NCI-H1417 (cell line): ENCODE measurements at places on chromosomes 6 and 20.

DNA sequence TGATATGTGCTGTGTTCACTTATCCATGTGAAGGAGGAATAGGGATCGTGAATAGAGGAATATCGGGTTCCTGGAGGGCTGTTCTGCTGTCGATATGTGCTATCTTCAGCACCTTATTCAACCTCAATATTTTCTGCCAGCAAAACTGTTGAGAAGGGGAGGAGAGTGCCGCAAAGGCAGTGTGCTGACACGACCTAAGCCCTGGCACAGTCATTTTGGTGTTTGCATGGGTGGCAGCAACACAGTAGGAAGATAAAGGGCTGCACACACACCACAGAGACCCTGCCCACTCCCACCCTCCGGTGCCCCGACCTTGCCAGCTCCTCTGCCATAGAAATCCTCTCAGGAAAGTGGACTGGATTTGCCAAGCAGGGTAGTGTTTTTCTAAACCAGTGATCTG, 47.0 kb downstream of the ZDHHC14 start:
- DNase-seq, result no peak

GRCh38 chr6:11006061-11006460, 38.0 kb downstream of the ELOVL2 start:
- peak; percentile 17 for DNase-seq

- no peak for DNase-seq
Measured at GRCh38 chr6:33543116-33543515, 37.0 kb downstream of the BAK1 start.

DNA sequence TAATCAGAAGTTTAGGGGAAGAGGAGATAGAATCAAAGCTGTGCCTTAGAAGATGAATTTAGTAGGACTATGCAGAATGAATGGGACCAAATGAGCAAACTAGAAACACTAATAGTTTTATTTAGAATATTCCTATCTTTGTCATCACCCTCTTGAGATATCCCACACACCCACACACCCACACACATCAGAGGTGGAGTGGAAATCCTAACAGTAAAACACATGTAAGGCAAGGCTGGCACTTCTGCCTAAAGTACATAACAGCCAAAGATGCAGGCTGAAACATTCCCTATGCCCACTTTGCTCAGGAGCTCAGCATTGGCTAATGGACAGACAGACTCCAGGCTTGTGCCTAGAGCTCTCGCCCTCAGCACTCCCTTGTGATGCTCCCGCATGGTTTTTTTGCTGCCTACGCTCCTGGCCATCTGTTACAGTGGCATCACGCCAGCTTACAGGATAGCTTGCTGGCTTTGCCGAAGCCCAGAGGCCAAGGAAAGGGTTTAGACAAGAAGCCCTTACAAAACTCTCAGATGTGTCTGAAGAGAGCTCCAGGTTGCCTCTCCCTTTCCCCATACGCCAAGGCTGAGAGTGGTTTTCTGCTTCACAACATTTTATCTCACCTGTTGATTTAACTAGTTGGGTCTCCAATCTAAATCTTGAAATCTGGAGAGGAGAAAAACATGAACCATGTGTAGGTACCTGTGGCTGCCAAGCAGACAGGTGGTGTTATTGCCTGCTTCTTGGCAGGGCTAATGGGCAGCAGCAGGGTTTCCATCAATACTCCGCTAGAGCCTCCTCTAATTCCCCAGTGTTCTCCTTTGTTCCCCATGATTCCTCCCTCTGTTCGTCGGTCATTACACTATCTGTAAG, 282.6 kb upstream of the ID4 start:
- DNase-seq, result no peak

DNA sequence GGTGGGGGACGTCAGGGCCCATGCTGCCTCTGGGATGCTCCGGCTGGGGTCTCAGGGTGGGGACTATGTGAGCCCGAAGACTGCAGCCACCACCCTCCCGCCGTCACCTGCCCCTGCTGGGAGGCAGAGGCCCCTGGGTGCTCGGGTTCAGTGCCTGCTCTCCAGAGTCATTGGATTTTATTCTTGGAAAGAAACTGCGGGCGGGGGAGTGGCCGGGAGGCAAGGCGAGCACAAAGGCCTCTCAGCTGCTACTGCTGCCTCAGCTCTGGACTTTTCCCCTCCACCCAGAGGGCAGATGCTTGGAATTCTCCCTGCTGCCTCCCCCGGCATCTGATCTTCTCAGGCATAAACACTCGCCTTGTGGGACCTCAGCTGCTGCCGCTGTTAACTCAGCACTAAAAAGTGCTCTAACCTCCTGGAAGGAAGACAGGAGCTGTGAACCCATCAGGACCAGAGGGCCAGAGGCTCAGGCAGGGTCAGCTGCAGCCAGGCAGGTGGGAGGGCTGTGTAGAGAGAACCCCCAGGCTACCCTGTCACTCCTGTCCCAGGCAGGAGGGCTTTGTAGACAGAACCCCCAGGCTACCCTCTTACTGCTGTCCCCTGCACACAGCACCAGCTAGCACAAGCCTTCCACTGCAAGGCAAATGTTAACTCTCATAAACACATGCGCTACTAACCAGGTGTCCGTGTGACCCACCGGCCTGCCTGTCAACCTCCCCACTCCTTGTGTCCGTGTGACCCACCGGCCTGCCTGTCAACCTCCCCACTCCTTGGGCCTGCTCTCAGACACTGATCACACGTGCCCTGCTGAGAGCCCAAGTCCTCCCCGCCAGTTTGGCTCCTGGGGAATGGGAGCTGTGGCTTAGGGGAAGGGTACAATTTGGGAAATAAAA, 9.4 kb upstream of the FRMD1 start:
- DNase-seq, result peak; percentile 44

GRCh38 chr6:35725081-35725708, 11.6 kb upstream of the ARMC12 start:
- DNase-seq, result no peak

DNA sequence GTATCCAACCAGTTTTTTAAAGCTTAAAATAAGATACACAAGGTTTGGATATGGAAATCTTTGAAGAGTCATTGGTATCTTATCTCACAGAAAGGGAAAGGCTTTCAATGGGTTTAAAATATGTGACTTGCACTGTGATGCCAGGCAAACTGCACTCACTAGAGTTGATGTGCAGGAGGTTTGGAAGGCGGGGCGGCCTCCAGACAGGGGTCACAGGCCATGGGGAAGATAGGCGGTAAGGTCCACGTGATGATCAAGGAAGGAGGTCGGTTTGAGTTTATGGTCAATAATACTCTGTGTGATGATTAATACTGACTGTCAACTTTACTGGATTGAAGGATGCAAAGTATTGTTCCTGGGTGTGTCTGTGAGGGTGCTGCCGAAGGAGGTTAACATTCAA, 9.5 kb upstream of the RAMACL start:
- DNase-seq, result no peak

DNA sequence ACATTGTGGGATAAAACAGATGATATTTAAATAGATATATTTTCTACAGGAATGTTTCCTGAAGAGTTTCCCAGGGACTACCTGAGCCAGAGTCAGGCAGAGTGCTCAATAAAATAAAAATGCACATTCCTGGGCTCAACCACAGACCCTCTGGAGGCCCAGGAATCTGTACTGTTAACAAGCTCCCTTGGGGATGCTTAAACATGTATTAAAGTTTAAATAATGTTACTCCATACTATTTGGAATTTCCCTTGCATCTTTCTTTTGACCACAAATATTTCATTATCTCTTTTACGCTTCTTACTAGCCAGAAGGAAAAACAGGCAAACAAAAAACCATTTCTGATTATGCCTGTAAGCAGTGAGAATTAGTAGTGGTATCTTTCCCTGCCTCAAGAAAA, 42.3 kb downstream of the GPR63 start:
- no peak for DNase-seq

DNA sequence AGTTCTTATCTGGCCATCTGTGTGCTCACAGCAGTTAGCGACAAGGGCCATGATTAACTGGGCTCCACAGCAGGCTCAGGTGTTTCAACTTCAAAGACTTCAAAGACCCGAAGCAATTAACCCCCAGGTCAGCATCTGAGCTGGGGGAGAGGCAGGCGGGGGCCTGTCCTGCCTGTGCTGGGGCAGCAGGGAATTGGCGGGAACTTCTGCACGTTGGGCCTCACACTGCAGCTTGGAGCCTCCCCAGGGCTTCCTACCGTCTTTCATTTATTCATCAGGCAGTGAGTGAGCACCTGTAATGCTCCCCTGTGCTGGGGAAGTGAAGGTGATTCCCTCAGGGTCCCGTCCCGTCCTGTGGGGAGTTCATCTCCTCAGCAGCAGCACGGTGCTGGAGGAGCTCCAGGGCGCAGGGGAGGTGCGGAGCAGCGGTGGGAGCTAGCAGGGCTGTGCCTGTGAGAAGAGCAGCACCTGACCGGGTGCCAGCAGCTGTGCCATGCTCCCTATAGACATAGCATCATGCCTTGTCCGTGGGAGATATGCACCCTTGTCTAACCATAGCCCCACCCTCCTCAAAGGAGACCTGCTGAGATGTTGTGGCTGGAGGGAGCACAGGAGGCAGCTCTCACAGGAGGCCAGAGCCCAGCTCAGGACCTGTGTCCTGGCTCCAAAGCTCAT, 51.8 kb upstream of the FRMD1 start:
- DNase-seq, result no peak
